ENCODE measurements at places on chromosomes 2 and 18. TPM values are rescaled to one million over a fixed set of nuclear protein-coding genes. Genes with fewer than 3 reads are reported as not detected.

GRCh38 chr18:10476338-10476791, 21.9 kb downstream of the APCDD1 start:
- DNase-seq: no peak

DNA sequence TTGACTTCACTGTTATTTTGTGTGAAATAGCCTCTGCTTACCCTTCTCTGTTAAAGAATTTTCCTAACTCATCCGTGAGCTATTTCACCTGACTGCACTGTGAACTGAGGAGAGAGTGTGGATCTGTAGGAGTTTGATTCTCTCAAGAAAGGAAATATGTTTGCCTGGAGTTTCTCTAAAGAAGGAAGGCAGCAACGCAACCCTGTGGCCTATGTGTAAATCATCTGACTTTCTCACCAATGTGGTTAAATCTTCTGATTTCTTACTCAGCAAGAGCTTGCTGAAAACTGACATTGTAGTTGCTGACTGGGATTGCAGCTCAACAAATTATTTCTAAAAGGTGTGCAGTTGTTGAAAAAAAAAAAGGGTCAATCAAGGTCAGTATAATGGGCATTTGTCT, 153.9 kb upstream of the PELI1 start:
- no peak for DNase-seq

- no peak for DNase-seq
Observed at GRCh38 chr2:54559593-54560145, 103.5 kb downstream of the SPTBN1 start.

Gene SNTG2
- polyA plus RNA-seq: 9.2 TPM

Gene ASXL3
- polyA plus RNA-seq: not detected

Gene RAX
- polyA plus RNA-seq: not detected
